Activated CD4-positive, alpha-beta T cell treated with anti-CD3 and anti-CD28 coated beads, Interleukin-2, Interleukin-6, amounts not matched to agents 100 ng/mL and 50 ng/mL, durations not matched to agents 16 hours and 8 hours (primary cell): ENCODE measurements at places on chromosomes 12 and 14.

DNA sequence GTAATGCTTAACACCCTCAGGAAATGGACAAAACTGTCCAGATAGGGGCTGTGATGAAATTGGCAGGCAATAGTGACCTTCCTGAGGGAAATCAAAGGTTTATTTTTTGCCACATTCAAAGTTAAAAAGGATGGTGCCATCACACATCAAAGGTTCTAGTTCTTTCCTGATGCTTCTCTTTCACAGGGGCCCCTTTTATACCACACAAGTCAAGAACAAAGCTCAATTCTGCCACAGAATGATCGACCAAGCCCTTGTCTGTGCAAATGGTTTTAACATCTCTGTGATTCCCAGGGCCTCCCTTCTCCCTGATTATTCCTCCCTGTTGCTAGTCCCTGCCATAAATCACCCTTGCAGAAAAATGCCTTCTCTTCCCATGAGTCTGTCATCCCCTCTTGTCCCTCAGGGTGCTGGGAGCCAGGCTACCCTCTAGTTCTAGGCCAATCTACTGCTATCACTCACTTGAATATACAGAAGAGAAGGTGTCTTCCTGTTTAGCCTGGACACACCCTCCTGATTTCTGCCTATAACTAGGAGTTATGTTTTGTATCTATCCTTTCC, 22.7 kb downstream of the SMCO2 start:
- DNase-seq, result no peak

DNA sequence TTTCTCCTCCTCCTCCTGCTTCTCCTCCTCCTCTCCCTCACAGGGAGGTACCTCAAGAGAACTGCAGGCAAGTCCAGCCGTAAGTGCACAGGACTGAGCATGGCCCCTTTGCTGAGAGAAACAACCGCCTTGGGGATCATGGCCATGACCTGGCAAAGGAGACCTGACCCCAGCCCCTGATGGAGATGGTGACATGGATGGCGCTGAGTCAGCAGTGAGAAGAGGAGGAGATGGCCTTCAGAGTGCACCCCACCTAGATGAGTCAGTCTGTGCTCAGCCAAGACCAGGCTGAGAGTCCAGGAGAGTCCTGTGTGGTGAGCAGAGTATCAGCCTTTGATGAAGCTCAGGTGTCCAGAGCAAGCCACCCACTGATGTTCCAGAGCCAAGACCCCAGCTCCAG, 36.4 kb downstream of the MEG3 start:
- no peak for DNase-seq

- no peak for DNase-seq
These were observed 272.5 kb downstream of the TMEM132D start for GRCh38 chr12:129631316-129631715.

DNA sequence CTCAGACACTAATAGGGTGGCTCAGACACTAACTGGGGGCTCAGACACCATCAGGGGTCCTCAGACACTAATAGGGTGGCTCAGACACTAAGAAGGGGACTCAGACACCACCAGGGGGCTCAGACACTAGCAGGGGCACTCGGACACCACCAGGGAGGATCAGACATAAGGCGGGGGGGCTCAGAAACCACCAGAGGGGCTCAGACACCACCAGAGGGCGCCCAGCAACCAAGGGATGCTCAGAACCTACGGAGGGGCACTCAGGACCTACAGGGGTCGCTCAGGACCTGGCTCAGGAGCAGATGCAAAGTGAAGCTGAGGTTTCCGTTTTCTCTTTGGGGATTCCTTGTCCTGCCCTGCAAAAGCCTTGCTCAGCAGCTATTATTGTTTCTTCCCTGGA, 448.5 kb downstream of the TMEM121 start:
- peak; percentile 62 for DNase-seq

- DNase-seq, result no peak
These were observed 91.5 kb downstream of the APAF1 start for GRCh38 chr12:98736352-98737321.

- peak; percentile 40 for DNase-seq
These were observed 62.7 kb upstream of the HECTD1 start for GRCh38 chr14:31270196-31270772.

DNA sequence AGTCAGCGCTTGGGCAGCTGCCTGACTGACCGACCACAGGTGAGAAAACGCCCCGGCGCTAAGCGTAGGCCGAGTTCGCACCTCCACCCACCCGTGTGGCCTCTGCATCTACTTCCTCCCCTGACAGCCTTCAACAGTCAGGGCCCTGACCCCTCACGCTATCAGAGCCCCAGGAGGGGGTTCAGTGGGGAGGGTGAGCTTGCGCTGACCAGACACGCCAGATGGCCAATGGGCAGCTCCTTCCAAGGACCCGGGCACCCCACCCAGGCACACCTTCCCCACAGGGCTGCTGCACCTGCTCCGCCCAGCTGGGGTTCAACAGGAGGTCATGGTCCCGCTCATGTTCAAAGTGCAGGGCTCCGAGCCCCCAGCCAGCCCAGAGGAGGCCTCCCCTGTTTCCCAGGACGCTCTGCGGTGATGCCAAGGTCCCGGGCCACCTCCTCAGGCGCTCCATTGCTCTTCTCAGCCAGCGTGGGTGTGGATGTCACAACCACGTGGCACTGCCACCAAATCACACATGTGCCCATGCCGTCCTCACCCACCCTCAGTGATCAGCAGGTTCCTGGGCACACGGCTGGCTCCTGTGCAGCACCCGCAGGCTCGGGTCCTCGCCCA, 48.7 kb upstream of the BCL11B start:
- no peak for DNase-seq

DNA sequence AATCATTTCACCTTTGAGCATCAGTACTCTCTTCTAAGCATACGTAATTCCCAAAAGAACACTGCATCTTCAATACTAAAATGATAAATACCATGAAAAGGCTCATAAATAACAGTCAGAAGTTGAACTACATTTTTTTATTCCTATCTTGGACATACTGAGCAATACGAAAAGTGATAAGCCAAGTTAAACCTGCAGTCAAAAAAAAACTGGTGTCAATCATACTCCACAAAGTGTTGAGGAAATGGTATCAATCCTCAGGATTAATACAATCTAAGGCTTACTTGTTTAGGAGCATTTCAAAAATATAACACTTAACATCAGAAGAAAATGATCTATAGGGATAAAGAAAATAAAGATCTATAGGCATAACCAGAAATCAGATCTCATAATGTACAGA, 5.5 kb downstream of the BTG1 start:
- DNase-seq, result no peak

DNA sequence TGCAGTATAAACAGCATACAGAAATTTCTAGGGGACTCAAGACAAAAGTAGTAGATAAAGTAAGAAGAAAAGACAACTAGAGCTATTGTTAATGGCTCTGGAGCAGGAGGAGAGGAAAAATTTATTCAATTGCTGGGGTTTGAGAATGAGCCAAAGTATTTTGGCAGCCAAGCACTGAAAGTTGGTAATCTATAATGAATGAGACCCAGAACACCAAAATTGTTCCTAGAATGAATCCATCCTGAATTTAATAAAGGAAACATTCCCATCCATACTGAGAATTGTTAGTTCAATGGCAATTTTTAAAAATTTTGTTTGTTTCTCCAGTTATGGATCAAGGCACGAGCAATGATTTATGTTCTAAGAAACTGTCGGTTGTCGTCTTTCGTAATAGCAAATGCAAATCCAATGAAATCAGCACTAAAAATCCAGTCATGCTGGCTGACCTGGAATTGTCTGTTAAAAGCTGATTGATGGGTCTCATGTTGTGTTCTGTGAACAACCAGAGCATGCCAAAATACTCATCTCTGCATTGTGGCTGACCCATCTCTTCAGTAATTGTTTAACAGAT, 170.9 kb upstream of the LMNTD1 start:
- DNase-seq, result no peak

DNA sequence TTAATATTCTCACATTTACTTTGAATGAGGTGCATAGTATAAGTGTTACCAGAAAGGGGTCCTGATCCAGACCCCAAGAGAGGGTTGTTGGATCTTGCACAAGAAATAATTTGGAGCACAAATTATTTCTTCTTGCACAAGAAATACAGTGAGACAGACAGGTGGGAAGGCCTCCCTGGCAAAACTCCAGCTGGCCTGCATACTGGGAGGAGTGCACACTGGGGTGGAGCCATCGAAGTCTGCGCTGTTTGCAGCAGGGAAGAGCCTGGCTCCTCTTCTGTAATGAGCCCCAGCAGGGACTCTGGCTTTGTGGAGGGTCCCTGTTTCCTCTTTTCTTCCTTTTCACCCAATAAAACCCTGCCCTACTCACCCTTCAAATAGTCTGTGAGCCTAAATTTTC, 141.6 kb downstream of the GLT1D1 start:
- DNase-seq, result no peak

DNA sequence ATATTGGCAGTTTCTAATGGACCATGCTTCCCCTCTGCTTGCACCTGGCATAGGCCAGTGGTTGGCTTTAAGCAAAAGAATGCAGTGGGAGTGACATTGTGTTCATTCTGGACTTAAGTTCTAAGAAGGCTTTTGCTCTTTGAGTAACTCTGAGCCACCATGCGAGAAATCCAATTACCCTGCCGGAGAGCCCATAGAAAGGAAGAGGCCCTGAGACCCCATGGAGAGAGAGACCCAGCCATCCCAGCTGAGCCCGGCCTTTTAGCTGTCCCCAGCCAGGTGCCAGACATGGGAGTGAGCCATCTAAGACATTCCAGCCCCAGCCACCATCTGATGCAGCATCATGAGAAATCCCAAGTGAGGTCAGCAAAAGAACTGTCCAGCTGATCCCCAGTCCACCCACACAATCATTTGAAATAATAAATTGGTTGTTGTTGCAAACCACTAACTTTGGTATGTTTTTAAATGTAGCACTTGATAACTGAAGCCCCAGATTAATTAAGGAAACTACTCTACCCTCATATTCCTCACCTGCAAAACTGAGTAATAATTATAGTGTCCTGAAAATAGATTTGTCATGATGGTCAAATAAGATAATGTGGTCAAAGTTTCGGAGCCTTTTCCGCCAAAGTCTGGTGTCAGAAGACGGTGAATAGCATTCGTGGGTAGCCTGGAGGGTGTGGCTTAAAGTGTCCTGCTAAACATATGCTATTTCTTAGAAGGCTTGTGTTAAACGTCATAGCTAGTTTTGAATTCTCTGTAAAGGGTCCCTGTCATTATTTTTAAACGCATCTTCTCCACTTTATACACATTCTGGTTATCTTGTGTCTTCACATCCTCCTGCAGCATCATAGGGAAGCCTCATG, 166.6 kb upstream of the PELI2 start:
- DNase-seq, result no peak

DNA sequence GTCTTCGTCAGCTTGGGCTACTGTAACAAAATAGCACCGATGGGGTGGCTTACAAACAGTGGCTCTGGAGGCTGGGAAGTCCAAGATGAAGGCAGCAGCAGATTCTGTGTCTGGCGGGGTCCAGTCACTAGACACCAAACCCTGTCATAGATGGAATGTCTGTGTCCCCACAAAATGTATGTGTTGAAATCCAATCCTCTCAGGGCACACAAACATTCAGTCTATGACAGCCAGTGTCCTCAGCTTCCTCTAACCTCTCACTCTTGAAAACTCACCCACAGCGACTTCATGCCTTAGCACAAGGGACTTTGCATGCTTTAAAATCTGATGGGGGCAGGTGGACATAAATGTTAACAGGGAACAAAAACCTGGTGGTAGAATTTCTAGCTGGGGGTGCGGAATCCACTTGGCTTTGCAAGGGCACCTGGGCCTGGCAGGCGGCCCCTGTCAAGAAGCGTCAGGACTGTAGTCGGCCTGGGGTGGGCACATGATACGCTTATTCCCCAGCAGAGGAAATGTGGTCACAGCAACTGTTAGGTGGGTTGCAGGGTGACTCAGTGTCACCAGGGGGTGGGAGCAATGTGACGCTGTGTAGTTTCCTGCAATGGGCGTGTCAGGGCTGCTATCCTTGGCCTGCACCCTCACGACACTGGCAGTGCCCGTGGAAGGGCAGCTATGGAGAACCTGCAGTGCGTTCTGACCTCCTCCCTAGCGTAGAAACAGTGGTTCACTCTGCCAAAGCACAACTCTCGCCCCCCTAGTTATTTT, 17.7 kb downstream of the RIN3 start:
- peak; percentile 55 for DNase-seq

GRCh38 chr14:63908667-63909264, 56.0 kb downstream of the SYNE2 start:
- DNase-seq, result no peak

DNA sequence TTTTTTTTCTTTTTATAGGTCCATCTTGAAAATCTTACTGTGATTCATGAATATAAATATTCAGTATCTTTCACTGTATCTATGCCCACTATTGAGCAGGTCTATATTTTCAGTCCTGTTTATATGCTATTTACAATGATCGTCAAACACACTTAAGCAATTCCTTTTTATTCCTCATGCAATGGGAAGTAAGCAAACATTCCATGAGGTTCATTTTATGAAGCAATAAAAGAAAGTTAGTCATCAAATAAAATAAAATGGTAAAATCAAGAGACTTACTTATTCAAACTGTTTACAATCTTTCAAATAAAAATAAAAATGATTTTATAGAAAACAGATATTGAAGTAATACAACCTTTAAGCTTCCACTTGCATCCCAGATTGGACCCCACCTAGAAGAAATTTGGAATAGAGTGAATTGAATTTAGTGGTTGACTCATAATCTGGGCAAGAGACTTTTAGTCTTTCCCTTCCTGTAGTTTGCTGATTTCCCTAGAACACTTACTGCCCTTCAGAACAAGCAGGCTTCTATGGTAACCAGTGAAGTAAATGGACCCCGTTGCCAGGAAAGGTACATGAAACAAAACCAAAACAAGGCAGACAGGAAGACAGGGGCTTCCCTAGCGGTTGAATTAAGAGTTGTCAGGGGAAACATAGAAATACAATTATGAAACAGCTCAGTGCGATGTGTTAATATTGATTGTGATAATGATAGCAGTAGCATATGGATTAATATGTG, 241.0 kb upstream of the ATP2B1 start:
- DNase-seq, result peak; percentile 87

GRCh38 chr12:38931461-38931860, 26.1 kb upstream of the CPNE8 start:
- DNase-seq, result no peak

GRCh38 chr12:57085999-57086492, 2.9 kb upstream of the NAB2 start:
- DNase-seq, result peak; percentile 64

GRCh38 chr14:51302295-51303030, 62.4 kb downstream of the TMX1 start:
- no peak for DNase-seq

DNA sequence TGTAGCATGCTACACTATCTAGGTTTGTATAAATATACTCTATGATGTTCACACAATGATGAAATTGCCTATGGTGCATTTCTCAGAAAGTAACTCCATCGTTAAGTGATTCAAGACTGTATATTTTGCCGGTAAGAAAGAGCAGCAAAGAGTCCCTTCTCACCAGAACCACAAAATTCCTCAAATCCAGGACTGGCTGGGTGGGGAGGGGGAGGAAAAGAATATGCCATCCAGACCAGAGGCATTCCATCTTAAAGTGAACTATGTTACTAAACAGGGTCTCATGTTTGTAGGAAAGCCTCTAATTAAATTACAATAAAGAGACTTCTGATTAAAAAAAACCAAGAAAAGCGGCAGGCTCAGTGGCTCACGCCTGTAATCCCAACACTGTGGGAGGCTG, 11.5 kb downstream of the UBE2N start:
- DNase-seq, result no peak
